Foreskin melanocyte (primary cell): ENCODE measurements at places on chromosomes 5 and 9.

GRCh38 chr5:14114615-14115251 is 28.4 kb upstream of the TRIO start:
- no peak for DNase-seq

GRCh38 chr5:23025629-23026233 is 172.6 kb upstream of the CDH12 start:
- no peak for DNase-seq

GRCh38 chr5:33891788-33892619 is at the start of gene ADAMTS12:
ADAMTS12 (minus strand) TSS chr5:33891990; CDS start chr5:33891856, 134 bp downstream.
- no peak for DNase-seq

DNA sequence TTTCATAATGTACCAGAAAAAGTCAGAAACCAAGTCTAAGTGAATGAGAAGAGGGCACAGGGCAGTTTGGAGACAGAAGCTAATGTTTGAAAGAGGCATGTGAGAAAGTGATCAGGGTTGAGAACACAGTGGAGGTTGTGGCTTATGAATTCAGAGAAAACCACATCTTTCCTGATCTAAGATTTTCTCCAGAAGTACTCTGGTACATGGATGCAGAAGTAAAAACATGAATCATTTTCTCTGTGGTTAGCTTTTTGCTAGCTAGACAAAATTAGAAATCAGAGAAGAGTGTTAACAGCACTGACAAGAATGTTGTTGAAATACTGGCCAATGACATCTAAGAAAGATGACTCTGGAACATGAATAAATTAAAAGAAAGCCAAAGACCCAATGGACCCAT is 541.1 kb downstream of the DNAH5 start:
- DNase-seq = no peak

DNA sequence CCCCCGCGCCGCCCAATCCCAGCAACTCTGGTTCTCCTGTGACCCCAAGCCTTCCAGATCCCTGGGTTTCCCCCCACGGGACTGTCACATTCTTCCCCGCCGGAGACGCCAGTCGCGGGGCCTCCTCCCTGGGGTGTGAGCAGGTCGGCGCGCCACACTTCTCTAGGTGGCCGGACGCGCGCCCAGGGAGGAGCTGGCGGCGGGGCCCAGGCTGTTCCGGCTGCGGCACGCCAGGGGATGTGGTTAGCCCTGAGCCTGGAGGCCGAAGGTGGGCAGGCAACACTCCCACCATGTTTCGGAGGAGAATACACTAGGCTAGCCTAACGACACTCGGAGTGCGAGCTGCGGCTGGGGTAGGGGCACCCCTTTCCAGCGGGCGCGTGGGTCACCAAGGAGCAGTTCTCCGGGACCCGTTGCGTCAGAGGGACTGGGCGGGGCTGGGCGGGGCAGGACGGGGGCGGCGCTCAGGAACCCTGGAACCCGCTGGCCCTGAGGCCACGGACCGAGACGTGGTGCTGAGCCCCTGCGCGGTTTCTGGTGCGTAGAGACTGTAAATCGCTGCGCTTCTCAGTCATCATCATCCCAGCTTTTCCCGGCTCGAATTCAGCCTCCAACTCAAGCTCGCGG is at the start of gene SLC27A6:
Gene SLC27A6 (plus strand): TSS at position 478 of the 627 bp plus-strand sequence. CDS start 650 bp downstream, outside the sequence.
- no peak for DNase-seq

DNA sequence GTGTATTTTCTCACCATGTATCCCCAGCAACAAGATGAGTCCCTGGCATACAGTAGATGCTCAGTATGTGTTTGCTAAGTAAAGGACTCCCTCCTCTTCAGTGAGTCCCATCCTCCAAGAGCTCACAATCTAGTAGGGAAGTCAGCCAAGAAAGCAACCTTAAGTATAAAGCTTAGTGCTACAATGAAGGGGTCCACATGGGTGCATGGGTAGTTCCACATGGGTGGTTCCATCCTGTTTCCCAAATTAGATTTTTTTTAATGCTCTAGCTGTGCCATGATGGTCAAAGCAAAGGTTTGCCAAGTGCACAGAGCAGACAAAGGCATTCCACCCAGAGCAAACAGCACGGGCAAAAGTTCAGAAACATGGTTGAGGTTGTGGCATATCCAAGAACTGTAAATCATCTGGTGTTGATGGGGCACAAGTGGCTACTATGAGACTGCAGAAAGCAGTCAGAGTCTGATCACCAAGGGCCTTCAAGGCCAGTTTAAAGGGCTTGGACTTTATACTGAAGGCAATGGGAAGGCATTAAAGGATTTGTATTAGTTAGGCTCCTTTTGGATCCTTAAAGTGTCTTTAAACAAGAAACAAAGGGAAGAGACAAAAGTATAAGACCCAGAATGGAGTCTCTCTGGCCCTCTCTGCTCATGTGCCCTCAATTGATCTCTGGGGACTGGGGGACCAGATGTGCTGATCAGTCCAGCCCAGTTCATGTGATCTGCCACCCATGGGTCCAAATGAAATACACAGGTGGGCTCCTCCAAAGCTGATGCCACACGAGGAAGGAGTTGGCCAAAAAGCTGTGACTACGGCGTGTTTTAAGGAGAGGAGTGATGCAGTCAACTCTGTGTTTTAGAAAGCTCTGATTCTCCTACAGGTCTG is 9.0 kb upstream of the CPLX2 start:
- DNase-seq = no peak

GRCh38 chr9:7115606-7116005 is 357.8 kb downstream of the KDM4C start:
- peak; percentile 10 for DNase-seq

GRCh38 chr5:135264451-135265440 is 134.3 kb downstream of the MACROH2A1 start:
- DNase-seq = no peak

DNA sequence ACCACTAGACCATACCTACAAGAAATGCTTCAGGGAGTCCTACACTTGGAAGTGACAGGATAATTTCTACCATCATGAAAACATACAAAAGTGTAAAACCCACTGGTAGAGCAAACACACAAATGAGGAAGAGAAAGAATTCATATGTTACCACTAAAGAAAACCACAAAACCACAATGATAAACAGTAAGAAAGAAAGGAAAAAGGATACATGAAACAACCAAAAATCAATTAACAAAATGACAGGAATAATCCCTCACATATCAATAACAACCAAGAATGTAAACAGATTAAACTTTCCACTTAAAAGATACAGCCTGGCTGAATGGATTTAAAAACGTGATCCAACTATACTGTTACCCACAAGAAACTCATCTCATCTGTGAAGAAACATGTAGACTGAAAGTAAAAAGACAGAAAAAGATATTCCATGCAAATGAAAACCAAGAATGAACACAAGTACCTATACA is 83.4 kb downstream of the LPAR1 start:
- no peak for DNase-seq

- DNase-seq = no peak
Observed at GRCh38 chr9:38671748-38672147, 48.2 kb downstream of the FAM240B start.

DNA sequence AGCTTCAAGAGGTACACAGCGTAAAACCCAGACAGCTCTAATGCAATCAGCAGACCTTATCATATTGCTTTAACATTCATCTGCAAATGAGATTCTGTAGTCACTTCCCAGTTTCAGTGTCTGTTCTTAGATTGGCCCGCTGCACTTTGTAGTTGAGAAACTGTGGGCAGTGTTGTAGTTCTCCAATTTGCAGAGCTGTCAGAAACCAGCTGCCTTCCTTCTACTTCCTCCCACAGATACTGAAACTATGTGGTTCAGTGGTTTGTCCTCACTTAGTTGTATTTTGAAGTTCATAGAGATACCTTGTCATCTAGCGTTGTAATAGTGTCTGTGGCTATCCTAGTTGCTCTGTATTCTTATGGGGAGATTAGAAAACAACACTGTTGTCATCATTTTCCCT is 39.6 kb upstream of the TRIM36 start:
- no peak for DNase-seq

DNA sequence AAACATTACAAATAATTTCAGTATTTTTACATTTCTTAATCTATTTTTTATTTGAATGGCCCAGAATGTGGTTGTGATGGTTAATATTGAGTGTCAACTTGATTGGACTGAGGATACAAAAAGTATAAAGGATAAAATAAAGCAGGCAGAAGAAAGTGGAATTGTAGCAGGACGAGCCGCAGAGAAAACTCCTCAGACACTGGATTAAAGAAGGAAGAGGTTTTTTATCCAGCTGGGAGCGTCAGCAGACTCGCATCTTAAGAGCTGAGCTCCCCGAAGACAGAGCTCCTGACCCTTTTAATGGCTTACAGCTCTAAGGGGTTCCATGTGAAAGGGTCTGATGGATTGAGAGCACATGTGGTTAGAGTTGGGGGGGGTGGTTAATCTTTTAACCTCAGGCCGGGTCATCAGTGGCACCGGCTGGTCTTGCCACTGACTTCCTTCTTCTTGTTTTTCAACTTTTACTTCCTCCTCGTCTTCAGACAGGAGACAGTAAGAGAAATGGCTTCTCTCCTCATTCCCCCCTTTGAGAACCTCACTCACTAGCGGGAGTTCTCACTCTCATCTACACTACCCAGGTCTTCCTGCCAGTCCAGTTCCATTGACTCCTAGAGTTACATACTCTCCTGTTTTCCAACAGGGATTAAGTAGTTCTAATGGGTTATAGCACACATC is 80.0 kb downstream of the TMEM161B start:
- no peak for DNase-seq

DNA sequence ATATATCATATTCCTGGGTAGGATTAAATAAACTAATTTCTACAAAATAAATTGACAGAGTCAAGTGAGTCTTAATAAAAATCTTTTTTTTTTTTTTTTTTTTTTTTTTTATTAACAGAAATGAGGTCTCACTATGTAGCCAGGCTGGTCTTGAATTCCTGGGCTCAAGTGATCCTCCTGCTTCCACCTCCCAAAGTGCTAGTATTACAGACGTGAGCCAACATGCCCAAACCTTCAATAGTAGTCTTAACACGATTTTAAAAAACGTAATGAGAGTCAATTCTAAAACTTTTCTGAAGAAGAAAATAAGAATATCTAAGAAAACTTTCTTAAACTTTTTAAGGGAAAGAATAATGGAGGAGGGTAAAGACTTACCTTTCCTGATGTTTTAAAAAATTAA is 84.2 kb downstream of the YIPF5 start:
- DNase-seq = no peak

DNA sequence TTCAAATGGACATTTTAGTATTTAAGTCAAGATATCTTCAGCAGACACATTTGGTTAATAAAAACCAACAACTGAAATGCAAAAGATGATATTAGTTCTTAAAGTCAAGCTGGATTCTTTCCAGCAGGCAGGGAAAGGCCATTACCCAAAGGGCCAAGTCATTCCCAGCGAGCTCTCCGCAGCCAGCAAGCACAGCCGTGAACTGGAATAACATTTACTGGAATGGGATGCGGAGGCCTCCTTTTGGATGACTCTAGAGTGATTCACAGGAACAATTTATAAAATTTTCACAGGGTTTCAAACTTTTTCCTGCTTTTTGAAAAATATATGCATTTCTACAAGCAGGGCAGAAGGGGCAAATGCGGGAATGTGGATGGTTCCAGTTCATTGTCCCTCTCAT is 76.6 kb upstream of the DAB2 start:
- no peak for DNase-seq

DNA sequence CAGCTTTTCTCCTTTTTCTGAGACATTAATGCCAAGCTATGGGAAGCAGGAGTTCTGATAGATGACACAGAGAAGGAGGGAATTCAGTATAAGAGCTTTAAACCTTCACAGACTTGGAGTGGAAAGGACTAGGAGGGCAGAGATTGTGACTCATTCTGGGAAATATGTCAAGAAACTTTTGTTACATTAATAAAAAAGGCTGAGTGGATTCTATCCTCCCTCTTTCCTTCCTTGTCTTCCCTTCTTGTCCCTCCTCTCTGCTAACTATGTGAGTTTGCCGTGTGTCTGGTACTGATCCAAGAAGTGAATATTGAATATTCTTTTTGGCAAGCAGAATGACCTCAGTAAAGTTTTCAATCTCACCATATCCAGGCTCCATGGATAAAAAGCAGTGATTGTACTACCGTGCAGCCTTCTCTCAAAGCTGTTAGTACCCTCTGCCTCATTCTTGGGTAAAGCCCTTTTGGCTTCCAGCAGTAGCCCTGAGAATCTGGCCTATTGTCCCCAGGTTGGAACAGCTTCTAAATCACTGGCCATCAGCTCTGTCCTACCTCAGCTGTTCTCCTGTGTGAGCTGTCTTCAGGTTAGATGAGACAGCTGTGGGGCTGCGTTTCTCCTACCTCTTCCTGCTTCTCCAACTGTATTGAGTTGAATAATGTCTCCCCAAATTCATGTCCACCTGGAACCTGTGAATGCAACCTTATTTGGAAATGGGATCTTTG is 73.9 kb downstream of the ATG10 start:
- no peak for DNase-seq

- DNase-seq = peak; percentile 35
Observed at GRCh38 chr5:154221371-154221896, 30.9 kb downstream of the GALNT10 start.

GRCh38 chr5:115471345-115472063 is 73.1 kb downstream of the FEM1C start:
- no peak for DNase-seq

- DNase-seq = peak; percentile 31
Observed at GRCh38 chr9:135926402-135927194, 19.3 kb upstream of the CAMSAP1 start.

GRCh38 chr5:111734597-111734996 is 22.4 kb downstream of the NREP start:
- no peak for DNase-seq

- DNase-seq = no peak
Observed at GRCh38 chr5:15082096-15082495, 210.5 kb upstream of the ANKH start.

GRCh38 chr9:16884952-16885513 is 14.6 kb upstream of the BNC2 start:
- peak; percentile 92 for DNase-seq

DNA sequence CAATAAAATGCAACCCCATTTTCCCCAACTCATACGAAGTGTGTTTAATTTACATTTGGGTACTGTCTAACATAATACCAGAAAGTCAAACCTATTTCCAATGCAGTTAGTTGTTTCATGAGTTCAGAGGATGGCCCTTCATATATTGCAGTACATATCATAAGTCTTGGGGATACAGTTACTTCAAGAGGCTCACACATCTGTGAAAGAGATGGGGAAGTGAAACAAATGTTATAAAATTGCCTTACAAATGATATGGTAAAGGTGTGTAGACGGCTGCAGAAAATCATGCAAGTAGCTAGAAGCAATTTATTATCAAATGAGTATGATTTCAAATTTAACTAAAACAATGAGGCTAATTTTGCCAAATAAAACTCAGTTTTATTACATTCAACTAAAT is 219.0 kb upstream of the CDH12 start:
- DNase-seq = no peak

- no peak for DNase-seq
Observed at GRCh38 chr5:143064676-143065075, 294.5 kb downstream of the ARHGAP26 start.

- no peak for DNase-seq
Observed at GRCh38 chr5:126976520-126977172, 53.7 kb downstream of the MARCHF3 start.

- no peak for DNase-seq
Observed at GRCh38 chr9:15416880-15417279, 5.8 kb upstream of the SNAPC3 start.

- DNase-seq = no peak
Observed at GRCh38 chr5:138230261-138230660, 17.1 kb upstream of the CDC23 start.

GRCh38 chr9:95461448-95462248 is 55.1 kb downstream of the PTCH1 start:
- DNase-seq = no peak
